ENCODE measurements at places on chromosomes 12 and 14.
A peak's percentile ranks its signal among the peaks of the same experiment; 100 is the strongest.

DNA sequence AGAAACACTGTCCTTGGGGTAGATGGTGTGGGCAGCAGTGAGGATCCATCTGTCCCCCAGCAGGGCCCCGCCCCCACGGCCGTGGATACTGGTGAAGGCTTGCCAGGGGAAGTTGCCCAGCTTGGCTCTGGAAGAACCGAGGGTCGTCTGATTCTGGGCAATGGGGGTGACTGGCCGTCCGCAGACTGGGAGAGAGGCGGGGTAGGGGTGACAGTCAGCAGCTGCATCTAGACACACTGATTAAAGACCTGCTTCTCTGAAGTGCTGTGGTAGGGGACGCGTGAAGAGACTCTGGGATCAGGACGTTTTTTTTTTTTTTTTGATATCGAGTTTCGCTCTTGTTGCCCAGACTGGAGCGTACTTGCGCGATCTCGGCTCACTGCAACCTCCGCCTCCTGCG, 4.7 kb upstream of the C1R start:
- DNase-seq: no peak

GRCh38 chr14:92744198-92744597, 4.2 kb downstream of the LGMN start:
- no peak for DNase-seq

DNA sequence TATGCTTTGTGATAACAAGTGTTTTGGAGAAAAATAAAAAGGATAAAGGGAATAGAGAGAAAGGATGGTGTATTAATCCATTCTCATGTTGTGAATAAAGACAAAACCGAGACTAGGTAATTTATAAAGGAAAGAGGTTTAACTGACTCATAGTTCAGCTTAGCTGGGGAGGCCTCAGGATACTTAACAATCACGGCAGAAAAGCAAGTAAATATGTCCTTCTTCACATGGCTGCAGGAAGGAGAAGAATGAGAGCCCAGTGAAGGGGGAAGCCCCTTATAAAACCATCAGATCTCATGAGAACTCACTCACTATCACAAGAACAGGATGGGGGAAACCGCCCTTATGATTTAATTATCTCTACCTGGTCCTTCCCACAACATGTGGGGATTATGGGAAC, 18.1 kb upstream of the C12orf42 start:
- DNase-seq: no peak

DNA sequence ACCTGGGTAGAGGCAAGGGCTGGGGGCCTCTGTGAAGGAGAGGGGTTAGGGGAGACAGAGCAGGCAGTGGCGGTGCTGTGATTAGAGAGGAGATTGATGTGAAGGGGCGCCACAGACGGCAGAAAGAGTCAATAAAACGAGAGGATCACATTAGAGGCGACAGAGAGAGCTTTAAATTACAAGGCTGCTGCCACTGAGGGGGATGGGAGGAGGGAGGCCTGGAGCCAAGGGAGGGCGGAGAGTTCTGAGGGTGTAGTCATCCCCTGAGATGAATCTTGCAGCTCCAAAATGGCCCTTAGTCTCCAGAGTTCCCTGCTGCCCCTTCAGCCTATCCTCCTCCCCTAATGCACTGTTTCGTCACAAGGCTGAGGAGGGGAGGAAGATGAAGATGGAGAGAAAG, 12.8 kb downstream of the ZFHX2 start:
- peak; percentile 74 for DNase-seq

DNA sequence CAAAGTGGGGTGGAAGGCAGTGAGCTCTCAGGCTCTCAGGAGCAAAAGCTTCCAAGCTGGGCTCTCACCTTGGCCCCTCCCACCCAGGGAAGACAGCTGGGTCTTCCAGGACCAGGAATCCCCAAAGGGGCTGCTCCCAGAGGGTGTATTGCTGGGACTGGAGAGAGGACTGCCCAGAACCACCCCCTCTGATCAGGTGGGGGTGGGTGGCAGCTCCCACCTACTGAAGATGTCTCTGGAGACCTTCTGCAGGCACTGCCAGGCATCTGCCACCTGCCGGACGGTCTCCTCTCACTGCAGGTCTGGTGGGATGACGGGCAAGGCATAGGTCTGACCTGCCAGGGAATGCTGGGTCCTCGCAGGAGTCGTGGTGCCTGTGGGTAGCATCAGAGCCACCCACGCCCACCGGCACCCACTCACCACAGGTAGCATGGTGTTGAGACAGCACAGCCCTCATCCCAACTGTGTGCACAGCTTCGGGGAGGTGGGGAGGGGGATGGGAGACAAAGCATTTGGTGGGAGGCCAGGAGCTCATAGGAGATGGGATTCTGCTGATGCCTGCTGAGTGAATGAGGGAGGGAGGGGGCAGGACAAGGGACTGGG, 103.2 kb downstream of the SINHCAF start:
- no peak for DNase-seq

- no peak for DNase-seq
These were observed 20.9 kb downstream of the HEBP1 start for GRCh38 chr12:12979126-12979525.

- DNase-seq: no peak
These were observed 53.0 kb downstream of the LGR5 start for GRCh38 chr12:71492604-71493003.

DNA sequence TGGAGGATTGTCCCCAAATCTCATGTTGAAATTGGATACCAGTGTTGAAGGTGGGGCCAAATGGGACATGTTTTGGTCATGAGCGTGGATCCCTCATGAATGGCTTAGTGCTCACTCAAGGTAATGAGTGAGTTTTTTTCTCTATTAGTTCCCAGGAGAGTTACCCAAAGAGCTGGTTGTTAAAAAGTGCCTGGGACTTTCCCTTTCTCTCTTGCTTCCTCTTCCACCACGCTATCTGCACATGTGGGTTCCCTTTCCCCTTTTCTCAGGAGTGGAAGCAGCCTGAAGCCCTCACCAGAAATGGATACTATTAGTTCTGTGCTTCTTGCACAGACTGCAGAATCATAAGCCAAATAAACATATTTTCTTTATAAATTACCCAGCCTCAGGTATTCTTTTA, 465.4 kb downstream of the FSCB start:
- no peak for DNase-seq

All from NCI-H1436 (cell line).